Stimulated activated CD8-positive, alpha-beta memory T cell treated with anti-CD3 and anti-CD28 coated beads, Interleukin-4, amount 100 ng/mL, for 1 hour (primary cell): ENCODE measurements at places on chromosomes 12 and 14.
A peak's percentile ranks its signal among the peaks of the same experiment; 100 is the strongest.

- DNase-seq, result no peak
Observed at GRCh38 chr14:81980601-81981306, 447.1 kb upstream of the SEL1L start.

- DNase-seq, result no peak
Observed at GRCh38 chr12:162467-163307, 51.3 kb downstream of the SLC6A12 start.

GRCh38 chr12:109710205-109710746, 3.3 kb upstream of the FAM222A start:
- no peak for DNase-seq

- no peak for DNase-seq
Observed at GRCh38 chr14:101006008-101006407, 102.5 kb upstream of the RTL1 start.

- no peak for DNase-seq
Observed at GRCh38 chr12:64558754-64559153, 51.5 kb upstream of the RASSF3 start.

- no peak for DNase-seq
Observed at GRCh38 chr14:99780690-99781089, 12.5 kb upstream of the EML1 start.

DNA sequence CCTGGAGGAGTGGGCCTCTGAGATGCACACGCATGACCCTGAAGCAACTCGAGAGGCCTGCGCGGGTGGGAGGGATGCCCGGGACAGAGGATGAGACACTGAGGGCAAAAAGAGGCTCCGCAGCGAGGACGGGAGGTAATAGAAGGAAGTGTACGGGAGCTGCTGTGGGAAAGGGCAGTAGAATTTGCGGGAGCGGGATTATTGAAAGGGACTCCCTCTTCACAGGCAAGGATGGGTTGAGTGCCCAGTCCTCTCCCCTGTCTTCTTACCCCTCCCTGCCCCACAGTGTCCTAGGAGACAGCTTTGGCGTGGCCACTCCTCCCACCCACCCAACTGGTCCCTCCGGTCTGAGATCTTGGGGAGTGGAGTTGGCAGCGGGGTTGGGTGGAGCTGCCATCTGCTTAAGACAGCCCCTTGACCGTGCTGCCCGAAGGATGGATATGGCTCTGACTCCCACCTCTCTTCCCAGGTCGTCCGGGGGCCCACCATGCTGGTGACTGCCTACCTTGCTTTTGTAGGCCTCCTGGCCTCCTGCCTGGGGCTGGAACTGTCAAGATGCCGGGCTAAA, 15.7 kb upstream of the ESPL1 start:
- DNase-seq, result no peak

DNA sequence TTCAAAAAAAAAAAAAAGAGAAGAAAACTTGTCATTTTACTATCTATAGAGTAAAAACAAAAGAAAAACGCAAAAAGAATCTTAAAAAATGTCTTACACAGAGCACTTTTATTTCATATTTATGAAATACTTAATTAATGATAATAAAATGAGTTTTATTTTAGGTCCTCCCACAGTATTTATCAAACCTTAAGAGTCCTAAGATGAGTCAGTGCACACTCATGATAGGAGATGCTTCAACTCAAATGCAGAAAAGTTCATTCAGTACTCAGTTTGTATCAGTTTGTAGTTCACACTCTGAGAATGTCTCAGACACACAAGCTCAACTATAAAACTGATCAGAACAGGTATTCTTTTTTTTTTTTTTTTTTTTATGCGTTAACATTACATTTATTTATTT, 41.7 kb downstream of the TRIM9 start:
- no peak for DNase-seq

- DNase-seq, result no peak
Observed at GRCh38 chr12:113373969-113374368, 15.6 kb downstream of the PLBD2 start.

DNA sequence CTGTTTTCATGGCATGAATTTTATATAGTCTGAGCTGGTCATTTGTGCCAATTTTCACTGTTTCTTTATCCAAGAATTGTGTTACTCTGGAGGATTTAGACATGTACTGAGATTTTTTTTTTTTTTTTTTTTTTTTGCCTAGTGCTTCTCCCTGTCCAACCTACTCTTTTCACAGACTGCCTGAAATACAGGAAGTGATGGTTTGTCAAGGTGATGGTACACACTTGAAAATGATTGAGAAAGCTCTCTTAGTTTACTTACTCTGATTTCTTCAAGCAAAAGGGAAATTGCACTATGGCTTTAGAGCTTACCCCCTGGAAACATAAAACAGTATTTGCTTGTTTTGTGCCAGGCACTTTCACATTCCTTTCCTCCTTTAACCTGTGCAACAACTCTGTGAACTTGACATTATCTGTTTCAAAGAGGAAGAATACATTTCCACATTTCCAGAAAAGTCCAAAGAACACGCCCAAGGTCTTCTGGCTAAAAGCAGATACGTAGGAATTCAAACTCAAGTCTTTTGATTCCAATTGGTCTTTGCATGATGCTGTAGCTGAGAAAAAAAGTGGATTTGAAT, 181.1 kb downstream of the SLC15A5 start:
- DNase-seq, result no peak

DNA sequence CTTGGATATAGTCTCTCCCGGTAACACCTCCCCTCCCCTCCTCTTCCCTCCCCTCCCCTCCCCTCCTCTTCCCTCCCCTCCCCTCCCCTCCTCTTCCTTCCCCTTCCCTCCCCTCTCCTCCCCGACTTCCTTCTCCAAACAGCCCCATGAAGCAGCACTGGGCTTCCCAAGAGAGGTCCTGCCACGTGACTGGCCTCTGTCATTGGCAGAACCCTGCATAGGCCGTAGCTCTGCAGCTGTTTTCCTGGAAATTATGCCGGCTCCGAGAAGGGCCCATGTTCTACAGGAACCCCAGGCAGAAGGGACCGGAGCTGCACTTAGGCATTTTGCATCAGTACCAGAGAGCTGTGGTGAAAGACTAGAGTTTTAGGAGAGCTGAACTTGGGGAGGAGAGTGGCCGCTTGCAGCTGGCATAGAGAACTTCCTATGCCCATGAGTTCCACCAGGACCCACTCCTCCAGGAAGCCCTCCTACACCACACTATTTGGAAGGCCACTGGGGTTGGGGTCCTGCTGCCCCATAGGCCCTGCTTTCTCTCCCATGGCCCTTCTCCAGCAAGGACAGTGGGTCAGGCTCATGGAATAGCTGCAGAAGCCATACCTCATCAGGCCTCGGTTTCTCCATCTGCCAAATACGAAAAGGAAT, 5.1 kb upstream of the TNFAIP2 start:
- DNase-seq, result no peak

DNA sequence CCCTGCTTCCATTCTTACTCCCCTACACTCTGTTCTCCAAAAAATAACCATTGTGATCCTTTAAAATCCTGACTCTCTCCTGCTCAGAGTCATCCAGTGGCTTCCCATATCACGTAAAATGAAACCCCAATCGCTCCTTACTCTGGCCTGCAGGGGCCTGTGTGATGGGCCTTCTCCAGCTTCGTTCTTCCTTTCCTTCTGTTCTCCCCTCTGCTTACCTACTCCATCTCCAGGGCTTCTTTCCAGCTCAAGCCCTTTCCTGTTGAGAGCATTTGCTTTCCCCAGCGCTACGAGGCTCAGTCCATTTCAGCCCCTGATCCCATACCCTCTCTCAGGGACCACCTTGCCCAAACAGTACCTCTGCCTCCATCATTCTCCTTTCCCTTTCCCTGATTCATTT, 144.4 kb upstream of the ARHGAP5 start:
- DNase-seq, result no peak

- DNase-seq, result no peak
Observed at GRCh38 chr12:6934110-6934509, 6.4 kb downstream of the ATN1 start.

DNA sequence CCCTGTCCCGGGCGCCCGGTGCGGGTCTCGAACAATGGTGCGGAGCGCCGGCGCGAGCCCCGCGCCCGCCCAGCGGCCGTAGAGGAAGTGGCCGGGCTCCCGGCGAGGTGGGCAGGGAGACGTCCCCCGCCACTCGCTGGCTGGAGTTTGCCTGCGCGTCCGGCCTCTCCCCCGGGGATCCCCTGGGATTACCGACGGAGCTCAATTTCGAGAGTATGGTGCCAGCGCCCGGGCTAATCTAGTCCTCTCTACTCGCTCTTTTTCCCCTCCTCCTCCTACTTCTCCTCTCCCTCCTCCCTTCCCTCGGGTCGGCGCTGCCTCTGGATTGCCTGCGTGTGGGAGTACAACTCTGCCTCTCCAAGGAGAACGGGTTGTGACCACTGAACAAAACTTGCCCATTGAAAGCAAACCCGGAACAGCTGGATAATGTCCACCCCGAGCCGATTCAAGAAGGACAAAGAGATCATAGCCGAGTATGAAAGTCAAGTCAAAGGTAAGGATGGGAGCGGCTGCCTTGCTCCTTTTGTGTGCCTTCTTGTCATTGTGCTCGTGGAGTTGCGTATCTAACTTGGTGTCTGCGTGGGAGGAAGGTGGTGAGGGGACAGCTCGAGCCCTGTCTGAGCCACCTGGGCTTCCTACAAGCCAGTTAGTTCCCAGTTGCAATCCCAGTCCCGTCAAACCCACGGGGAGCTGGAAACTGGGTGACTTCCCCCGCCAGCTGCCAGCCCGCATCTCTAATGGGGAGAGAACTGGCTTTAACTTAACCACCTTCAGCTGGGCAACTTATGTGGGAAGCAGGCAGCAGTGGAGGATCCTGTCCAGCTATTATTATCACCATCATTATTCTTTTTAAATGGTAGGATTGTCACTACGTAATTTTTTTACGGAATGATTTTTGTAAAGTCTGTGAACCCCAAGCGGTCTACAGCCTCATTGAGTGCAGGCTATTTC, at the start of gene SRGAP1:
Gene SRGAP1 (plus strand): TSS at position 310 of the 951 bp plus-strand sequence. CDS start 117 bp downstream, at position 427.
- DNase-seq, result no peak

GRCh38 chr12:114686426-114686772, 2.4 kb upstream of the TBX3 start:
- no peak for DNase-seq

DNA sequence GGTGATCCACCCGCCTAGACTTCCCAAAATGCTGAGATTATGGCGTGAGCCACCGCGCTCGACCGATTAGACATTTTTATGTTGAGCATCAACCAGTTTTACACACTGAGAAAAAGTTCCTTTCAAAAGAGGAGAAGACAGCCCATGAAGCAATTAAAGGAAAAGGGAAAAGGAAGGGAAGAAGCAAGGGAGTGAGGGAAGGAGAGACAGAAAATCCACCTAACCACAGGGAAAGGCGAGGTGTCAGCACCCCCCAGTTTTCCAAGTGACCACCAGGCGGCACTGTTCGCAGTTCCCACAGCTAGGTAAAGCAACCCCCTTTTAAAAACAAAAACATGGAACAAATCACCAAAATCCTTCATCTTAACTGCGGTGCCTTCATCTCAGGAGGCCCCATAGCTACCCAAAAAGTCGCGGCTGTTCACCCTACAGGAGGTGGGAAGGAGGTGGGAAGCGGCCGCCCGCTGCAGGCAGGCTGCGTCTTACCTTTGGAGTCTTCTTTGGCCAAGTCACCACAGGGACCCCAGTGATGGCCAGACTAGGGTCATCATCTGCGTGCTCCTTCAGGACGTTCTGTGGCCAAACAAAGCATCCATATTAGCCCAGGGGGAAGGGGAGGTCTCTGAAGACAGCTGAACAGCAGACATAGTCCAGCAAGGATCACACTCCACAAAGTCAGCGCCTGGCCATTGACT, 86.6 kb downstream of the KDM2B start:
- DNase-seq, result peak; percentile 21

DNA sequence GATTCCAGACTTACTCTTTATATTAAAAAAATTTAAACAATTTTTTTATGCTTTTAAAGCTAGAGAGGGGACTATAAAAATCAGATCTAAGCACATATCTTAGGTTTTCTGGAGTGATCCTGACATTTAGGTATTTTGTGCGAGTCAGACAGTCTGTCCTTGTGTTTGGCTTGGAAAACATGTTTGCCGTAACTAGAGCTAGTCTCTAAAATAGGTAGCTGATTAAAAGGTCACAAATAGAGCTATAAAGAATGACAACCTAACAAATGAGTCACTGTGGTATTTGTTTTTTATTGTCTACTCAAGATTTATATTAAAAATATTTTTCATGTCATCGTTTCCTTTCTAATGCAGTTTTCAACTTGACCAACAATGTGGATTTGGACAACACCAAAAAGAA, 73.4 kb downstream of the MNAT1 start:
- no peak for DNase-seq

- no peak for DNase-seq
Observed at GRCh38 chr12:15208140-15208539, 13.1 kb downstream of the RERG start.

- no peak for DNase-seq
Observed at GRCh38 chr14:104753528-104754212, 723 bp downstream of the SIVA1 start.

- DNase-seq, result no peak
Observed at GRCh38 chr12:6700646-6701051, at the start of gene PIANP. TSS of gene PIANP (minus strand) at chr12:6700815. CDS start at chr12:6698061, 2,754 bp downstream.

DNA sequence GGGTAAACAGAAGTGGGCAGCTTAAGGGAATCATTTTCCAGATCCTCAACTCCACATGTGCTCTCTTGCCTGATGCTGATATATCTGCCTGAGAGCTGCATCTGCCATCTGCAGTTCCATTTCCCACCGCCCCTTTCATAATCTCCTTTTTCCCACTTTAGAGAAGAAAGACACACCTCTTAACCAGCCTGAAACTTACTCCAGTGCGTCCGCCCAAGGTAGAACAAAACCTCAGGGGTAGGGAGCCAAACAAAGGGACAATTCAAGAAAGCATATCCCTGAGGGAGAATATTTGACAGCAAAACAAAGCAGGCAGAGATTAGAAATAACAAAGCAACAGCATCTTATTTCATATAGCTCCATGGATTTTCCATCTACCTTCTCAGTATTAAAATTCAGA, 4.3 kb downstream of the MDM1 start:
- DNase-seq, result no peak

GRCh38 chr14:93960108-93960475, 16.3 kb downstream of the ASB2 start:
- no peak for DNase-seq

- no peak for DNase-seq
Observed at GRCh38 chr12:132222096-132222807, 78.0 kb downstream of the NOC4L start.

DNA sequence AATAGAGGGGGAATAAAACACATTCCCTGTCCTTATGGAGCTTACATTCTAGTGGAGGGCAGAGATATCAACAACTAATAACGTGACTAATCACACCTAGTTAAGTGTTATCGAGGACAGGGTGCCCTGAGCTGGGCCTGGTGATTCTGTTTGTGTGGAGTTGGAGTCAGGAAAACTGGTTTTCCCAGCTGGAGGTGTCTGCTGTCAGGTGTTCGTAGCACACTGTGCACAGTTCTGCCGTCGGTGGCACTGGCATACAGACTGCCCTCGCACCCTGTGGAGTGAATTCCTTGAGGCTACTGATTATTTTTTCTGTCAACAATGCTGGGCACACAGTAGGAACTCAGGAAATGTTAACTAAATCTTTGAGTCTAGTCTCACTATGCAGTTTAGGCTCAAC, 900 bp upstream of the MTERF2 start:
- DNase-seq, result no peak

- DNase-seq, result no peak
Observed at GRCh38 chr14:74934041-74934440, 11.0 kb upstream of the RPS6KL1 start.
